ENCODE measurements at places on chromosomes 1 and 21.

DNA sequence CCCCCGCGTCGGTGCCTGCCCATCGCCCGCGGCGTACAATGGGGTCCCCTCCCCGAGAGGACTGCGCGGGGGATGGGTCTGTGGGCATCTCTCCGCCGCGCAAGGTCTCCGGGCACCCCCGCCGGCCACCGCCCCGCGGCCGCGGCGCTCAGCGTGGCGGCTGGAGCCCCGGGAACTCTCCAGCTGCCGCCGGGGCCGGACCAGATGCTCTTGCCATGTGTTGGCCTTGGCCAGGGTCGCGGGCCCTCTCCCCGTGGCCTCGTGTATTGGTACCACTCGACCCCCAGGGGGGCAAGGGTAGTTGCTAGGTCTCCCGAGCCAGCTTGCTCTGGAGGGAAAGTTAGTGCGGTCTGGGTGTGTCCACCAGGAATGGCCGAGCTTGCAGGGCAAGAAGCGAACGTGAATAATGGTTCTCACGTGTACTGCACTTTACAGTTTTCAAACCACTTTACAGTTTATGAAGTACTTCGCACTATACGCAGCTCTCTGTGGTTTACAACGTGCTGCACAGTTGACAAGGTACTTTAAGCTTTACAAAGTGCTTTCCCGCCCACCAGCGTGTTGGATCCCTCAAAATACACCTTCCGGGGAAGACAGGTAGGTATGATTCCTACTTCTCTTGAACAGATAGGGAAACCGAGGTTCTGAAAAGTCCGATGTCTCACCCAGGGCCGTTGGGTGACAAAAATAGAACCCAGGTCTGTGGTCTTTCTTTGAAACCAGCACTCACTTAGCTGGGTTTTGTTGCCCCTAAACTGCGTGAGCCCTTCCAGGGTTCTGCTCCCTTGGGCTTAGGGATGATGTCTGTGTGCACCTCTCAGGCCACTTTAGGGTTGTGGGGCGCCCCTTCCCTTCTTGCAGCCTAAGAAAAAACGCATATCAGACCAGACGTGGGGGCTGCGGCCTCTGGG is 1.2 kb downstream of the EPHB2 start:
- DNase-seq: no peak

GRCh38 chr1:41813755-41814745 is 104.7 kb downstream of the HIVEP3 start:
- no peak for DNase-seq

DNA sequence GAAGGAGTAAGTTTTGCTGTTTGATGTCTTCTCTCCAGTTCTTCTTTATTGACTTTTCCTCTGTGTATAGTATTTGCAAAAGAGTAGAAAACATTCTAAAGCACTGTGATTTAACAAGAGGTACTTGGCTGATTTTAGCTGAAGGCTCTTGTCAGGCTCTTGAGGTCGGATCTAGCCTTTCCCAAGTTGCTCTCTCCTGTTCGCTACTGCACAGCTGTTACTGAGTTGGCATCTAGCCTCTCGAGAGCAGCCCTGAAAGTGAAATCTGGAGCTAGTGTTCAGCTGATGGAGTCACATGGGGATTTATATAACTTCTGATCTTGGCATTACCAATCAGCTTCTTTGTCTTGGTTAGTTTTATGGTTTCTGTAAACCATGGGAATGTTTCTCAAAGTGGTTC is 193.1 kb downstream of the RYR2 start:
- no peak for DNase-seq

DNA sequence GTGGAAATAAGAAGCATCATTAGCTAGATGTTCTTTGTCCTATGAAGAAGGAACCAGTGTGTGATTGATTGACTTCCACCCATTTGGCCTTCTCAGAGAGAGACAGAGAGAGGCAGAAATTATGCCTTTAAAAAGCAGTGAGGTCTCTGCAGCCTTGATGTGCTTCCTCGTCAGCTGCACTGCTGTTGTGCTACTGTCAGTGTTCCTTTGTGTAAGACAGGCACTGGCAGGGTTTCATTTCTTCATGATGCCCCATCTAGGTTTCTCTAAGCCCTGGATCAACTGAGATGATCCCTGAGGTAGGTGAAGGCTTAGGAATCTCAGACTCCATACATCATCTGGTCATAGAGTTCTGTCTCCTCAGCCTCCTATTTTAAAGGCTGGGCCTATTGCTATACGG is 34.9 kb downstream of the GPR3 start:
- no peak for DNase-seq

DNA sequence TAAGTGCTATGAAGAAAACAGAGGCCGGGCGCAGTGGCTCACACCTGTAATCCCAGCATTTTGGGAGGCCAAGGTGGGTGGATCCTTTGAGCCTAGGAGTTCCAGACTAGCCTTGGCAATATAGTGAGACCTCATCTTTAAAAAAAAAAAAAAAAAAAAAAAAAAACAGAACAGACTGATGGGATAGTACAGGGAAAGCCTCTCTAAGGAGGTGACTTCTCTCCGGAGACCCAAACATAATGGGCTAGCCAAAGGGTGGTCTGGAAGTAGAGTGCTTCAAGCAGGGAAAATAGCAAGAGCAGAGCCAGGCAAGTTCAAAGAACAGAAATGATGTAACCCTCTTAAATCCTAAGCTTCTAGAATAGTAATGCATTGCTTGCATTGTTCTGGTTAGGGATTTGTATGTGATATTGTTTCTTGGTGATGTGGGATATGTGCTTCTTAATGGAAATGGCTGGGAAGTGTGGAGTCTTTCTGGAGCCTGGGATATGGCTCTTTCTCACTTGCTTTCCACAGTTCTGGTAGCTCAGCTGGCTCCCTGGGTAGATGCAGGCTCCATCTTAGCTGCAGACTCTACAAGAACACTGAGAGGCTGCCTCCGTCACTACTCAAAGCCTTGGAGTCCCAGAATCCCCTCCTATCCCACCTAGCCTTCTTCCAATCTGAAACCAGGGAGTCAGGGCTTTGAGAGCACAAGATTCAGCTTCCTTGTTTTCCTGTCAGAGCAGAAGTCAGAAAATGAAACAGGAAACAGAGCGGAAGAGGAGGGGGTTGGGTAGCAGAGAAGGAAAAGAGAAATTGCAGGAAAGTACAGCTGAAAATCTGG is 1.9 kb upstream of the PIGV start:
- no peak for DNase-seq

DNA sequence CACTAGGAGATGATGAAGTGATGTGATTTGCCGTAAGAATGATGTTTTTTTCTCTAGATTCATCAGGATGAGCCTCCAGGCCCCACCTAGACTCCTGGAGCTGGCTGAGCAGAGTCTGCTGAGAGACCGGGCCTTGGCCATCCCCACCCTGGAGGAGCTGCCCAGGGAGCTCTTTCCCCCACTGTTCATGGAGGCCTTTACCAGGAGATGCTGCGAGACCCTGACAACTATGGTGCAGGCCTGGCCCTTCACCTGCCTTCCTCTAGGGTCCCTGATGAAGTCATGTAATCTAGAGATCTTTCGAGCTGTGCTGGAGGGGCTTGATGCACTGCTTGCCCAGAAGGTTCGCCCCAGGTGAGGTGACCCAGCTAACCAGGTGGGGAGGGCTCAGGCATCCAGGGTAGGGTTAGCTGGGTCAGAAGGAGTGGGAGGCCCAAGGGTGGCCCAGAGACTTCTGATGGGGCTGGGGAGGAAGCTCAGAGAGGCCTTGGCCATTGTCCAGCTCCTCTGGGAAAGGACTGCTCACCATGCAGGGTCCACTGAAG is 1.3 kb downstream of the PRAMEF12 start:
- no peak for DNase-seq

GRCh38 chr21:41771625-41771945 is 4.7 kb upstream of the RIPK4 start:
- no peak for DNase-seq

GRCh38 chr1:41427122-41427913 is 57.2 kb downstream of the EDN2 start:
- DNase-seq: no peak

DNA sequence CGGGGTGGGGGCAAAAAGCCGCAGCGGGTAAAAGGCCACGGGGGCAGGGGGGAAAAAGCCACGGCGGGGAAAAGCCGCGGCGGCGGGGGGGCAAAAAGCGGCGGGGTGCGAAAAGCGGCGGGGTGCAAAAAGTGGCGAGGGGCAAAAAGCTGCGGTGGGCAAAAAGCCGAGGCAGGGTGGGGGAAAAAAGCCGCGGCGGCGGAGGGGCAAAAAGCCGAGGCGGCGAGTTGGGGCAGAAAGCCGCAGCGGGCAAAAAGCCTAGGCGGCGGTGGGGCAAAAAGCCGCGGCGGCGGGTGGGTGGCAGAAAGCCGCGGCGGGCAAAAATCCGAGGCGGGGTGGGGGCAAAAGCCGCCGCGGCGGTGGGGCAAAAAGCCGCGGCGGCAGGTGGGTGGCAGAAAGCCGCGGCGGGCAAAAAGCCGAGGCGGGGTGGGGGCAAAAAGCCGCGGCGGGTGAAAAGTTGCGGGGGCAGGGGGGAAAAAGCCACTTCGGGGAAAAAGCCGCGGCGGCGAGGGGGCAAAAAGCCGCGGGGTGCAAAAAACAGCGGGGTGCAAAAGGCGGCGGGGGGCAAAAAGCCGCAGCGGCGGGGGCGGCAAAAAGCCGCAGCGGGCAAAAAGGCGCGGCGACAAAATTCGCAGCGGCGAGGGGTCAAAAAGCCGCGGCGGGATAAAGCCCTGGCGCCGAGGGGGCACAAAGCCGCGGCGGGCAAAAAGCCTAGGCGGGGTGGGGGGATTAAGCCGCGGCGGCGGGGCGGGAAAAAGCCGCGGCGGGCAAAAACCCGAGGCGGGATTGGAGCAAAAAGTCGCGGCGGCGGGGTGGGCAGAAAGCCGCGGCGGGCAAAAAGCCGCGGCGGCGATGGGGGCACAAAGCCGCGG is 3901.2 kb downstream of the SRGAP2C start:
- DNase-seq: no peak

- DNase-seq: no peak
Observed at GRCh38 chr1:101250656-101251272, 13.9 kb downstream of the S1PR1 start.

DNA sequence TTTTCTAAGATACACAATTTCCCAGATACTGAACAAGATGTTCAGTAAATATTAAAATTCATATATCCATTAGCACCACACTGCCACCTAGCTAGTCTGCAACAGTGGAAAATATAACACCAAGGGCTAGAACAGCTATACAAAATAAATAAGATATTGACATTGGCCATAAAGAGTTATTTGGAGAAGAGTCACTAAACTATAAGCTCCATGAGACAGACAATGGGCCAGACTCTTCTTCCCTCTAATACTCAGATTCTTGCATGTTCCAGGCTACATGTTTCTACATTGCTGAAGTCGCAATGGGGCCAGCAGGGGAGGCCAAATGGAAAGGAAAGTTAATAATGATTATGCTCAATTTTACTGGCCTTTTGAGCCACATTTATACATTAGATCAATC is 21.5 kb downstream of the SPATA6 start:
- no peak for DNase-seq

- DNase-seq: peak; percentile 55
Observed at GRCh38 chr1:226938903-226939437, 1.1 kb upstream of the COQ8A start.

- DNase-seq: no peak
Observed at GRCh38 chr21:33040215-33040614, 14.5 kb downstream of the OLIG2 start.

- no peak for DNase-seq
Observed at GRCh38 chr1:1364266-1364665, 5.9 kb upstream of the MXRA8 start.

DNA sequence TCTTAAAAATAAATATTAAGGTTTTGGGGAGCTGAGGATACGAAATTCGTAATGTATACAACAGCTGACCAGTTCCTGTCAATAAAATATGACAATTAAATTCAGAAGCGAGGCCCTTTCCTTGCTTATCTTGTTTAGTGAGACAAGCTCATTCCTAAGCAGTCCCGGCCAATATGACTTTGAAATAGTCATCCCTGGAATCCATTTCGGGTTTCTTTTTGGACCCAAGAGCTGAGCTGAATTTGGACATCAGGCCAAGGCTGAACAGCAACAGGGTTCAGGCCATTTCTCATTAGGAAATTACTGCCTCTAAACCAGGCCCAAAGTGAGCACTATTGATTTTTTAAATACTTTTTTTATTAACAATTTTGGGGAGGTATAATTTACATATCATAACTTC is 17.3 kb upstream of the FMN2 start:
- DNase-seq: no peak

GRCh38 chr1:161740921-161741320 is 8.7 kb upstream of the DUSP12 start:
- DNase-seq: no peak

- DNase-seq: no peak
Observed at GRCh38 chr1:58650141-58650540, 49.7 kb downstream of the MYSM1 start.

DNA sequence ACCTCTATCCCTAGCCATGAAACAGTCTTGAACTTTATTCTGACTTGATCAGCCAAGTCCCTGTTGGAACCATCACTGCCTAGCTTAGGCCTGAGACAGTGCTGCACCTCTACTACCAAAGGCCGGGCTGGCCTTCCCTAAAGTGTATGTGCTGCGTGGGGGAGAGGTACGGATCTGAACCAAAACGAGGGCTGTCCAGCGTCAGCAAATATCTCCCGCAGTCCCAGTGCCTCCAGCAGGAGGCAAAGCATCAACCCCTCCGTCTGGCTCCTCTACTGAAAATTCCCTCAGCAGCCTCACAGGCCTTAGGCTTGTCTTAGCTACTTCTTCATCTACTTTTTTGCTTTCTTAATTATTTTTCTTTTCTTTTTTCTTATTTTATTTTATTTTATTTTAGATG is 33.3 kb upstream of the KIF26B start:
- DNase-seq: no peak

DNA sequence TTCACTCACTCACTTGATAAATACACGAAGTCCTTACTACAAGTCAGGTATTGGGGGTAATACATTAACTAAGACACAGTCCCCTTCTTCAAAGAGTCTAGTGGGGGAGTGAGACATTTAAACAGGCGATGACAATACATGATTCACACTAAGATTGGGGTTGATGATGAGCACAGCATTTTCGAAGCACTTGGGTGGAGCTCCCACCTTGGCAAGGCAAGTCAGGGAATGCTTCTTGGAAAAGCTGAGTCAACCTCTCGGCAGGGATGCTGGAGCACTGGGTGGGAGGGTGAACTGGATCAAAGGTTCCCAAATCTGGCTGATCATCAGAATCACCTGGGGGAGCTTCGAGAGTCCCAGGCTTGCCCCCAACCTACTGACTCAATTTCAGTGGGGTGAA is 57.9 kb upstream of the ENAH start:
- no peak for DNase-seq

DNA sequence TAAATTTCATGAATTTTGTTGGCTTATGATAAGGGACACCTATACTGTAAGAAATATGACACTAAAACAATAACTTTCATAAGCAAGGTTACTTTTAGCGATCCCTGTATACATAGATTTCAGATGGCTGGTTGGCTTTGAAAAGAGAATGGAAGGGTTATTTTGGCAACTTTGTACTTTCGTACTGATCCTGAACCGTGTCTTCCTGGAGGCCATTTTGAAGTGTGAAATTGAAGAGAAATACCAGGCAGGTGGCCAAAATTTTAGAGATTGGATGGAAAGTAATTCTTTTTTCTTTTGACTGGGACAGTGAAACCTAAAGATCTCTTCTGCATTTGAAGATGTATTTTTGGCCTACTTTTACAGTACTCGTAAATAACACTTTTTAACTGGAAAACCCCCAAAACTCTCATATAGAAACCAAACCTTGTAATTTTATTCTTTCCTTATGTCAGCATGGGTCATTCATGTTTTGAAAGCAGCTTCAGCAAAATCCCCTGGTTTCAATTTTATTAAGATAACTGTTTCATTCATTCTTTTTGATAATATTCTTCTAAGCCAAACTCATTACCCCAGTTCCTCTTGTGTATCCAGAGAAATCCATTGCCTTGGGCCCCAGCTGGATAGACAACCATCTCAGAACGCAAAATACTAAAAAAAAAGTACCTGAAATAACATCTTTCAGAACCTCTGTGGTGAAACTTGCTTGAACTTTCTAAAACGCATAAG is 38.4 kb upstream of the ZNF281 start:
- no peak for DNase-seq

GRCh38 chr1:208172423-208173145 is 71.6 kb downstream of the PLXNA2 start:
- no peak for DNase-seq
